ENCODE measurements at places on chromosomes 7 and 10.

DNA sequence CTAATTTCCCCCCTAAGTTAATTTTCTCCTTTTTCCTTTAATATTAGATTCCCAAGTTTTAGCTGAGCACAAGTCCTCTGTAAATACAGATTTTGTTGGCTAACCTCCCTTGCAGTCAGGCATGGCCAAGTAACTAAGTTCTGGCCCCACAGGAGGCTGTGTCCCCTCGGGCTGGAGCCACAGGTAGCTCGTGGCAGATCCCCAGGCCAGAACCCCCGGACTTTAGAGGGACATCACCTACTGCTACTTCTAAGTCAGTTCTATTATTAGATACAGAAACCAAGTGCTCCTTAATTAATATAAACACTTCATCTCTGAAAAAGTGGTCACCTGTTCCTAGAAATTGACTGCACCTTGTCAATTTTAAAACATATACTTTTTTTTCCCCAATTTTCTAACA is 46.1 kb upstream of the NCAPG2 start:
- DNase-seq = no peak

DNA sequence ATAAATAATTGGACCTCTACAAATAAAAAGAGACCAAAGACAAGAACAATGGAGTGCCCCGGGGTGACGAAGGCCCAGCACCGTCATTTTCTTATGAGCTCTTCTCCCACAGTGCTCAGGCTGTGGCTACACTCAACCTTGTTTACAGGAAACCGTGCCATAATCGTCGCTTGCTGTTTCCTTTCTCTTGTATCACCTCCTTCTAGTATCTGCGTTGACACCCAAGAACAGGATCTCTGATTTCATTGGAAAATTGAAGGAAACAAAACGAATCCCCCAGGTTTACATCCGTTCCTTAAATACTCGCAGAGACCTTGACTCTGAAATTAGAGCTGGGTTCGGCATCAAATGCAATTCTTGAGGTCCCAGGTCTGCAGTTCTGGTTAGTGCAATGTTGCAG is 1.7 kb upstream of the IGFBP3 start:
- DNase-seq = peak; percentile 56

GRCh38 chr7:92306153-92306552 is 60.4 kb downstream of the ANKIB1 start:
- DNase-seq = no peak

DNA sequence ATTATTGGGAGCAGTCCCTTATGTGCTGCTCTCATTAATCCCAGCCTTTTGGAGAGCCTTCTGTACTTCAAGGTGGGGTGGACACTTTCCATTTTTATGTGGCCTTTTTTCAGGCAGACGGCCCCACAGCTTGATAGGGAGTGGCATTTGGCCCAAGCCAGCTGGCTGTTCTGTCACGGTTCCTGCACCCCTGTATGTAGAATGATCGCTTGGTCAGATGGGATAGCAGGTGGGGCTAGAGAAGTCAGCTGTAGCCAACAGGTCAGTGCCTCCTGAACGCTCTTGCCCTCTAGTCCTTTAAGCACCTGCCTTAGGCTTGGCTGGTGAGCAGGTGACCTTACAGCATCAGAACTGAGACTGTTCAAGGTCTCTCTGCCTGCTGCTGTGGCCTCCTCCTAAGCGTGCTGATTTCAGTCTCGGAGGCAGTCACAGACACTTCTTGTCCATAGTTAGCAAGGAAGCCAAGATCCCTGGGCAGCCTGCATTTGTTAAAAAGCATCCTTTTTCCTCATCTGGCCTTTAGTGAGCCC is 95.3 kb downstream of the LRRC4 start:
- no peak for DNase-seq

DNA sequence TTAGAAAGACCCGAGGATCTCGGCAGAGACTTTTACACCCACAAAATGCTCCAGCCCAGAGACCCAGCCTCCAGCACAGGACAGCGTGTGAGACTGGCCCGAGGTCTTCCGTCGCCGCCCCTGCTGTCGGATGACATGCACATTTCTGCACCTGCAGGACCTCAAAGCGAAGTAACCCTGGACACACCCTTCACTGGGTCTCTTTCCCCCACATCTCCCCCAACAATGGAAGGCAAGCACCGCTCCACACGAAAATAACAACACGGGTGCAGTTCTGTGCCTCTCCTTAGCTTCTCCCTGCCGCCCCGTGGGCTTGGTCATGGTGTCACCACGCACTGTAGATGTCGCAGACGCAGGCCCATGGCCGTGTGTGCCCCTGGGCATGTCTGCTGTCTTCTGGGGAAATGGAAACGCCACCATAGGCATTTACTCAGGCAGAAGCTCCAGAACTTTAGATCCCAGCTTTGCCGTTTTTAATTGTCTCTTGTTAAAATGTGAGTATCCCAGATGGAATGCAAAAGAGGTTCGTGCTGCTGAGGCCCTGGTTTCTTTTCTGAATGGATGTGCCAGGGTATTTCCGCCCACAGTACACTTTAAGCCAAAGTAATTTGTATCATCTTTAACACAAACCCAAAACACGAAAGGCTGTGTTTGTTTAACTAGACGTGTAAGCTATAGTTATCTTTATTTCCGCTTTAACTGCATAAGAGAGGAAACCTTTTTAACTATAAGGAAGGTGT is 237.9 kb downstream of the MGMT start:
- no peak for DNase-seq

GRCh38 chr10:10392511-10392910 is 625.2 kb upstream of the CELF2 start:
- DNase-seq = no peak

DNA sequence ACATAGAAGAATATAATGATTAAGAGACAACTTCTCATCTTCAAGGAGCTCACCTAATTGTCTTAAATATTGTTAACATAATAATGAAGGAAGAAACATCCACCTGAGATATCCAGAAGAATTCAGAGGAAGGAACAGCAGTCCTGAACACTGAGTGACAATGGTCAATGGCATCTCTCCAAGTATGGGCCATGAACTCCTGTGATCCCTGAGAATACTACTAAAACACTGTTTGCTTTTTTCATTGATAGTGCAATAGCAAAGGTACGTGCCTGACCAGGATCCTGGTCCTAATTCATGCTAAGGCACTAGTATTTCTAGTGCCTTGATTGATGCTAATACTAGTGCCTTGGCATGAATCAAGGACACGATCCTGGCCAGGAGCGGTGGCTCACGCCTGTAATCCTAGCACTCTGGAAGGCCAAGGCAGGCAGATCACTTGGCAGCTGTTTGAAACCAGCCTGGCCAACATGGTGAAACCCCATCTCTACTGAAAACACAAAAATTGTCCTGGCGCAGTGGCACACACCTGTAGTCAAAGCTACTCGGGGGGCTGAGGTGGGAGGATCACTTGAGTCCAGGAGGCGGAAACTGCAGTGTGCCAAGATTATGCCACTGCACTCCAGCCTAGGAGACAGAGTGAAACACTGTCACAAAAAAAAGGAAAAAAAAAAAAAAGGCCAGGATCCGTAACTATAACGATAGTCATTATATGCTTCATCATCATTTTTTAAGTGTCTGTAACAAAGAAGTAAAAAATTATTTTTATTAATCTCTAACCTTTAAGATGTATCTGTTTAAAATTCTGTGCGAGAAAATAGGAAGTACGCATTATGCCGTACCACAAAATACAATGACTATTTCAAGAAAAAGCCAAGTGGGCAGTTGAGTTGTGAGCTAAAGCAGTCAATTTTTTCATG is 49.1 kb downstream of the SRPK2 start:
- no peak for DNase-seq

DNA sequence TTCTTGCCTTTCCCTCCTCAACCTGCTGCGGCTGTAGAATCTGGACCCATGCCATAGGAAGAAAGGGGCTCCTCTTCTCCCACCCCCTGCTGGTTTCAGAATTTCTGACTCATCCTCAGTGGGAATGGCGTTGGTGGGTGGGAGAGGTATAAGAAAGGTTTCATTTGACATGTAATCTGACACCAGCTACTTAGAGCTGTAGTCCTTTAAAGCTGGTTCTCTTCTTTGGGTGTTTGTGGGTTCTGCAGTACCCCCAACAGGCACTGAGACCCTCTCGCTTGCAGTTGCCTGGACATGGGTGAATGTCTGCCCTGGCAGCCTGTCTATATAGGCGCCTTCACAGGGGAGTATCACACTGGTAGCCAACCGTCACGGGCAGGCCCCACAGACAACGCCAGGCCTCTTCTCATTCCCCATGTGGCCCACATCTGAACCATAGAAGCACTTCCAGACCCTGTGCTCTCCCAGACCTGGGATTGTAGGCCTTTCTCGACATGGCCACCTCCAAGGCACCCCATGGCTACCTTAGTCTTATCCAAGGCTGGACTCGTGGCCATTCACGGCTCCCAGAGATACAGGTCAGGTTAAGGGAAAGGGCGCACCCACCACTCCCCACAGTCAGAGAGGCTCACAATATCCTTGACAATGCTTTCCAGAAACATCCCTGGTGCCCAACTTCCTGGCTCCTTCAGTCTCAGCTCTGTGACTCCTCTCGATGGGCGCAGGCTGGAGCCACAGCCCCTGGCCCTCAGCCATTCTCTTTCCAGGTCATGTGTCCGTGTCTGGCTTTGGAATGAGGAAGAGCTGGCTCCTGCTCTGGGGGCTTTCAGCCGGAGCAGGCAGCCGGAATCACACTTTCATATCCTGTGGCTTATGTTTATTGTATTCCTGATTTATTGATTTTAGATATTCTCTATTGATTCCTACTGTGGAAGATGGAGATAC is 17.5 kb downstream of the ZNF862 start:
- peak; percentile 32 for DNase-seq

- no peak for DNase-seq
These were observed 3.0 kb downstream of the DLX6 start for GRCh38 chr7:97008275-97008917.

- no peak for DNase-seq
These were observed 12.9 kb upstream of the ZMIZ1 start for GRCh38 chr10:79055892-79056291.

DNA sequence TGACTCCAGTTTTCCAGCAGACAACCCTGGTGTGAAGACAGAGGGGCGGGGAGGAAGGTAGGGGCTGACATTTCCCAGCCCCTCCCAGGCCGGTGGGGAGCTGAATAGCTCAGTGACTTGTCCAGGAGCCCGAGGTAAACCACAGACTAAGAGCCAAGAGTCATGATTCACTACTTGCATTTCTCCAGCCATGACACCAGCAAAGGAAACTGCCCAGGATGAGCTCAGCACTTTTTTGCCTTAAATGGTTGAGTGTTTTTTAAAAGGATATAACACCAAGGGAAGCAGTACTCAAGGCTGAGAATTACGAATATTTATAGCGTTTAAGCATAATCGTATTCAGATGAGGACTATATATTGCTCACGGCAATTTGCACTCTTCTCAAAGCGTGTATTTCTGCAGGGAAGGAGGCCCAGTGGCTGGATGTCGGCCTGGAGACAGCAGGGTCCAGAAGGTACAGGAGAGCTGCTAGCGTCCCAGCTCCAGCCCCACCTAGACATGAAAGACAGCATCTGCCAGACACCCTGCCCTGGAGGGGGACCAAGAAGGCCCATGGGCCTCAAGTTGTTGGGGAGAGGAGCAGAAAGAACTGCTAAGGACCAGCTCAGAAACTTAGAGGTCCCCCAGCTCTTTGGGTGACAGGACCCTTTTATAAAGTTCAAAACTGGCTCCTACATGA is 141.4 kb downstream of the GRID1 start:
- DNase-seq = no peak

GRCh38 chr7:131076032-131076431 is 251.6 kb upstream of the MKLN1 start:
- no peak for DNase-seq

DNA sequence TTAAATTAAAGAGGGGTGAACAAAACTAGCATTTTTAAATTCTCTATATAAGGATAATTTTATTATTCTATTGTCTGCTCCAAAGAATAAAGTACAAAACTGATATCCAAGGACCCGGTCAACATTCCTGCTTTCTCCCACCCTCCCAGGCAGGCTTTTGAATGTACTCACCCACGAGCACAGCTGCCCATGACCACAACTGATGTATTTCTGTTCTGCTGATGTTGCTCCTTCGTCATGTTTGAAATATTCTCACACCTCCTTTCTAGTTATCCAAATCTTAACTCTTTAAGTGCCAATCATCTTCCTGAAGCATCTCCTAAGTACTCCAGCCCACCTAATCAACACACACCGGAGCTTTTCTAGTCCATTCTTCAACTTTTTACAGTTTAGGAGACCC is 46.7 kb downstream of the CALD1 start:
- no peak for DNase-seq

- DNase-seq = no peak
These were observed 15.2 kb upstream of the KAZALD1 start for GRCh38 chr10:101046332-101047238.

- DNase-seq = no peak
These were observed 29.9 kb downstream of the PPP1R3C start for GRCh38 chr10:91602868-91603568.

DNA sequence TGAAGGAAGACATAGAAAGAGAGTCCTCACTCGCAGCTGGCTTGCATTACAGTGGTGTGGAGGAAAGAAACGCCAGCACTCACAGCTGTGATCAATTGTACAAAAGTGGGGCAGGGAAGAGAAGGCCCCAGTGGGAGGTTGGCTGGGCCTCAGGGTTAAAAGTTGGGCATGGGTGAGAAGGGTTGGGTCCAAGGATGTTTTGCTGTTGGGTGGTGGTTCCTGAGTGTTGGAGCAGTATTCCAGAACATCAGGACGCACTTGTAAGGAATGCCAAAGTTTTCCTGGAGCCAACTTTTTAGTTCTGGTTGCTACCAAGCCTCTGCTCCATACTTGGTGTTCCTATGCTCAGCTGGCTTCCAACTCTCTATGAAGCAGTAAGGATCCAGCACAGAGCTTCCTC is 55.4 kb upstream of the MKRN1 start:
- no peak for DNase-seq

DNA sequence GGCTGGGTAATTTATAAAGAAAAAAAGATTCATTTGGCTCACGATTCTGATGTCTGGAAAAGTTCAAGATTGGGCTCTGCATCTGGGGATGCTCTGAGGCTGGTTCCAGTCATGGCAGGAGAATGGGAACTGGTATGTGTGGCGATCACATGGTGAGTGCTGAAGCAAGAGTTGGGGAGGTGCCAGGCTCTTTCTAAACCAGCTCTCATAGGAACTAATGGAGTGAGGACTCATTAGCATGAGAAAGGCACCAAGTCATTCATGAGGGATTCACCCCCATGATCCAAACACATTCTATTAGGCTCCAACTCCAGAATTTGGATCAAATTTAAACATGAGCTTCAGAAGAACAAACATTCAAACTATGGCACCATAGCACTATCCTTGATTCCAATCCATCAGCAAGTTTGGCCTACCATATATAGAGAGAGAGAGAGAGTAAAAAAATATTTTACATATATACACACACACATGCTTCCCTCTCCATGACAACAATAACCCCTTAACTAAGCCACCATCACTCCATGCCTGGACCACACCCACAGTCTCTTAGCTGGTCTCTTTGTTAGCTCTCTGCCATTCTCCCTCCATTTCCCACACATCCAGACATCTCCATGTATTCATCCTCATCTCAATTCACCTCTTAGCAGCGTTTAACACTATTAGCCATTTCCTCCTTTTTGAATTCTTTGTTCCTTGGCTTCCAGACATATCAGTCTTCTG is 57.9 kb downstream of the NPY start:
- DNase-seq = no peak
